ENCODE measurements at places on chromosomes 11 and 22.

GRCh38 chr11:26958702-26959049, 35.2 kb upstream of the FIBIN start:
- DNase-seq: no peak

DNA sequence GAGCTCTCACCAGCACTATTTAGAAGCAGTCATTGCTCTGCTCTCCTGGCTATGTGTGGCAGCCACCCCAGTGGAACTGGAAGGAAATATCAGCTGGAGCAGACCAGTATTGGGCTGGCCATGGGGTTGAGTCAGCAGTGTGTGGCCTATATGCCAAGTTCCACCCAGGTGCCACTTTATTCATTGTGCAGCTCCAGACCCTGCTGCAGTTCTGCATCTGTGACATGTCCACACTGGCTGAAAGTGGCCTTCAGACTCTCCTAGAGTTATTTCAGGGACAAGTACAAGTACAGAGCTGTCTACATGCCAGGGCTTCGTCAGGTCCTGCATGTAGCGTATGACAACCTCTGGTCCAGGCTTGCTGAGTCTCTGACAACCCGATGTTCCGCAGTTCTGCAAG, 55.2 kb downstream of the CABIN1 start:
- DNase-seq: no peak

GRCh38 chr11:17564687-17565042, 17.6 kb downstream of the OTOG start:
- no peak for DNase-seq

- no peak for DNase-seq
Observed at GRCh38 chr22:44275631-44275995, 37.1 kb downstream of the SHISAL1 start.

DNA sequence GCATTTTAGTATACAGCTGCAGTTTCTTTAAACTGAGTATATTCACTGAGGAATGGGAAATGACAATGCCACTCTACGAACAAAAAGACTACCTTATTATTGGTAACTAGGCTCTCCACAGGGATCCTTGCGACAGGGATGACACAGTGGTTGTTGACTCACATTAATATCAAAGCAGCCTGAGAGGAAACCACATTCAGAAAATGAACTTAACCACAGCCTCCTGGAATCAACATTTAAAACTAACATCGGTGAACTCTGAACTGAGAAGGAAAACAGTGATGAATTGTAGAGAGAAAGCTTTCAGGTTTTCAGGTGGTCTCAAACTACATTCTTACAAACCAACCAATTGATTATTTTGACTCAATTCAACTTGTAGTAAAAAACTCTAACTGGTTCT, 90.3 kb upstream of the MTMR2 start:
- no peak for DNase-seq

DNA sequence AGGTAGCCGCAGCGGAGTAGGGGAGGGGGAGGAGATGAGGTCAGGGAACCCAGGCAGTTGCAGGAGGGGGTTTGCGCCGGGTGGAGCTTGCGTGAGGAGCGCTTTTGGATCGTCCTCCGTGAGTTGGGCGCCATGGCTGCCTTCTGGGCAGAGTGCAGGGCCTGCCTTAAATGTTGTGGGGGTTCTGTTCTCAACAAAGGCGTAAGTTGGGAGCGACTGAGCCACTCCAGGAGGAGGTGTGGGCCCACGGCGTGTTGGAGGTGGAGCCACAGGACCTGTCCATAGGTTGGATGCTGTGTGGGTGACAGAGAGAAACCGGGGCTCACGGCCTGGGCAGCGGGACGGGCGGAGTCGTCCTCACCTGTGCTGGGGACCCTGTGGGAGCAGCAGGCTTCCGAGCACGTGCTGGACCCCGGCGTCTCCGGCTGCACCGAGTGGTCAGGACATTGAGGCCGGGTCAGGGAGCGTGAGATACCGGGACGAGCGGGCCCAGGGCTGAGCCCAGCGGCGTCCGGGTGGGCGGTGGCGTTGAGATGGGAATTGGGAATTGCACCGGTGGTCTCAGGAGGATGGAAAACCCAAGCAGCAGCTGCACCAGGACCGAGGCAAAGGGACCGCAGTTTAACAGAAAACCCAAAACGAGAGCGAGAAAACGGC, 977 bp upstream of the PGGHG start:
- DNase-seq: no peak

DNA sequence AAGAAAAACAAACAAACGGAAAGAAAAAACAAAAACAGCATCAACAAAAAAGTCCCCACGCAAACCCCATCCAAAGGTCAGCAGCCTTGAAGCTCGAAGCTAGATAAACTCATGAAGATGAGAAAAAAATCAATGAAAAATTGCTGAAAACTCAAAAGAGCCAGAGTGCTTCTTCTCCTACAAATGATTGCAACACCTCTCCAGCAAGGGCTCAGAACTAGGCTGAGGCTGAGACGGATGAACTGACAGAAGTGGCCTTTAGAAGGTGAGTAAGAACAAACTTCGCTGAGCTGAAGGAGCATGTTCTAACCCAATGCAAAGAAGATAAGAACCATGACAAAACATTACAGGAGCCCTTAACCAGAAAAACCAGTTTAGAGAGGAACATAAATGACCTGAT, 18.4 kb upstream of the FTH1 start:
- no peak for DNase-seq

DNA sequence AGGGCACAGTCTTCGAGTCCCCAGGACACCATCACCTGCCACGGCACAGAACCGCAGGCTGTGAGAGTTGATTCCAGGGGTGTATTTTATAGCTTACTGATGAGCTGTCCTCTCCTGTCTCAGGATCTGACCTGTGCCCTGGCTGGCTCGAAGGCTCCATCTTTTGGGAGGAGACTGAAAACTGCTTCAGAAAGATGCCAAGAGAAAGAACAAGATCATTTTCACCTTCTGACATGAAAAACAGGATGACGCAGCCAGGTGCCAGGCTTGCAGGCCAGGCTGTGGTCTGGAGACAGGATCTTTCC, 2.2 kb downstream of the MRGPRD start:
- no peak for DNase-seq

DNA sequence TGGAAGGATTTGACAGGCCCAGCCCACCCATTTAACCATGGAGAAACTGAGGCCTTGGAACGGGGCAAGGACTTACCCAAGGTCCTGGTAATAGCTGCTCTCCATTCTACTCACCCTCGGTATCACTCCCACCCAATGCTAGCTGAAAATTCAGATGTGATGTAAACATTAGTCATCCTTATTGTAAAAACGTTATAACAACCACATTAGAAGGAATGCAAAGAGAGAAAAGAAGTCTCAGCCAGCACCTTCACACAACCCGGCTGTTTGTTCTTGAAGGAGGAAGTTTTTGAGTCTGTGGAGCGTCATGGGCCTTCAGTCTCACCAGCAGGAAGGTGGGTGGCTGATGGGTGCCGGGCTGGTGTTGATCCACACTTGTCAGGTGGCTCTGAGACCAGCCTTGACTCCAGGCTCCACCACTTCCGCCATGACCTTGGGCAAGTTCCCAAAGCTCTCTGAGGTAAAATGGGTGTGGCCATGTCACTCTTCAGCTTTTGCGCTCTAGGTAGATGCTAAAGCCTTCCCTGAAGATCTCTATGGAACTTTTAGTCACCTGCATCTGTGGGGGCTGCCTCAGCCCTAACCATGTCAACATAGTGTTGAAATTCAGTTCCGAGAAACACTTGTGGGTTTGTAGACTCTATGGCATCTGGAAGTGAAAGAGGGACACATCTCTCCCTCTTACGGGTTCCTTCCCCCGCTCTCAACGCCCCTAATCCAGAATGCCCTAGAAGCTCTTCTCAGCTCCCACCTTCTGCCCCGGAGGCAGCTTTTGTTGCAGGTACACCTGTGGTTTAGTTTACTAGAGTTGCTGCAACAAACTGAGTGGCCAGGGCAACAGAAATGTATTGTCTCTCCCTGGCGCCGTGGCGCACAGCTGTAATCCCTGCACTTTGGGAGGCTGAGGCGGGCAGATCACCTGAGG, 14.8 kb downstream of the CD6 start:
- DNase-seq: peak; percentile 69

GRCh38 chr11:20050551-20051333, 109.5 kb downstream of the DBX1 start:
- no peak for DNase-seq

GRCh38 chr11:75721852-75722668, 4.4 kb downstream of the MOGAT2 start:
- DNase-seq: no peak

- DNase-seq: no peak
Observed at GRCh38 chr11:126772267-126772666, 228.3 kb downstream of the KIRREL3 start.

- no peak for DNase-seq
Observed at GRCh38 chr22:45166932-45167331, 3.2 kb downstream of the NUP50 start.

- DNase-seq: no peak
Observed at GRCh38 chr11:8832571-8833260, 78.3 kb upstream of the AKIP1 start.

DNA sequence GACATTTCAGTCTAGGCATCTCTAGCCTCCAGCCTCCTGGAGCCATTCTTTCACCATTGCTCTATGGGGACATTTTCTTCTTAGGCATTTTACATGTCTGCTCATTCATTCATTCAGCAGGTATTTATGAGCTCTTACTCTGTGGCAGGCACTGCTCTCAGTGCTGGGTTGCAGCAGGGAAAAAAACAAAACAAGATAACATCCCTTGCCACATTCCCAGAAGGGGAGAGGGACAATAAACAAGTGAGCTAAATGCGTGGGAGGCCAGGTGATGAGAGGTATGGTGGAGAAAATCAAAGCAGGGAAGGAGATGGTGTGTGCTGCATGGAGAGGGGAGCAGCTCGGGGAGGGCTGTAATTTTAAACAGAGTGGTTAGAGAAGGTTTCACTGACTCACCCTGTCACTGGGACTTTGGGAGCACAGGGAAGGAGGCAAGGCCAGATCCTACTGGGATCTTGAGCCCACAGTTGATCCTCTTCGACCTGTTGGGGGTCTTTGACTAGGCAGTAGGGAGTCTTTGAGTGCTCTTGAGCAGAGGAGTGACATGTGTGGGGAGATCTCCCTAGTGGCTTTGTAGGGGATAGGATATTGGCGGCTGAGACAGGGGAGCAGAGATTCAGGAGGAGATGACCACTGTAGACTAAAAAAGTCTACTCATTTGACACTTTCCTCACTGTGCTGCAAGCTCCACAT, 17.0 kb downstream of the MICAL2 start:
- no peak for DNase-seq

DNA sequence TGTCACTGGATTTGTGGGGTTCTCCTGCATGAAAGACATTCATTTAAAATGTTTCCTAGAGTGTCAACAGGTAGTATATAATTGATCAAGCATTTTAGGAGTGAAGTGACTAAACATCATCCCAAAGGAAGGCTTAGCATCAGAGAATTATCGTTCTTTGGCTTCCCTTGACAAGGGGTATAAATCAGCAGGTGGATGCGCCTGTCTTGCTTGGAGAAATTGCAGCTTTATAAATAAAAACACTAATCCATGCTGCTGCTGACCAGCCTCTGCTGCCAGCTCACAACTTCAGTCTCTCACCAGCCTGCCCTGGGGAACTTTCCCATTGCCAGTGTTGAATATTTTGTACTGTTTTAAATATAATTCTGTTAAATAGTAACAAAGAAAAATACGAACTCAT, 1184.7 kb upstream of the TENM4 start:
- no peak for DNase-seq

DNA sequence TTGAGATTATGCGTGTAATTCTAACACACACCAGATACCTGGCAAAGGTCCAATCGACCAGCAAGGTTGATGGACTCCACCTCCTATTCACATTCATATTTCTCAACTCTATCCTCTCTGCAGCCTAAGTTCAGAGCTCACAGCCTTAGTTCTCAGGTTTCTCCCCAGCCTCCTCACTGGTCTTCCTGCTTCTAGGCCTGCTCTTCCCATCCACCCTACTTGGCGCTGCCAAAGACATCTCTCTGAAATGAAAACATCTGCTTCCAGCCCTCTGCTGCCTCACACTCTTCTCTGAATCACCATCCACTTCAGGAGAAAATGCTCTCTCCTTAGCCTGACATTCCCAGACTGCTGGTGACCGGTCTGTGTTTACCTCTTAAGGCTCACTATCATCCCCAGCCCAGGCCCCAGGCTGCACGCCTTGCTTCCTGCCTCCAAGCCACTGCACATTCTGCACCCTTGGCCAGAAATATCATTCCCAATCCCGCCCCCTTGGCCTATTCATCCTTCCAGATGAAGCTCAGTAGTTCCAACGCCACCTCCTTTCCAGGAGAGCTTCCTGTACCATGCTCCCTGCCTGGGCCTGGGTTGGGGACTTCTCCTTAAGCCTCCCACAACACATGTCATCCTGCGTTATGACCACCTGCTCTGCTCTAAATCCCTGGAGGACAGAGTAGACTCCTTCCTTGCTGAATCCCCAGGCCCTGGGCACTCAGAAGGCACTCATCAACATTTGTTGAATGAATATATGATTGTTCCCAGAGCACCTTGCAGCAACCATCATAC, 3.5 kb downstream of the ARRB1 start:
- no peak for DNase-seq

DNA sequence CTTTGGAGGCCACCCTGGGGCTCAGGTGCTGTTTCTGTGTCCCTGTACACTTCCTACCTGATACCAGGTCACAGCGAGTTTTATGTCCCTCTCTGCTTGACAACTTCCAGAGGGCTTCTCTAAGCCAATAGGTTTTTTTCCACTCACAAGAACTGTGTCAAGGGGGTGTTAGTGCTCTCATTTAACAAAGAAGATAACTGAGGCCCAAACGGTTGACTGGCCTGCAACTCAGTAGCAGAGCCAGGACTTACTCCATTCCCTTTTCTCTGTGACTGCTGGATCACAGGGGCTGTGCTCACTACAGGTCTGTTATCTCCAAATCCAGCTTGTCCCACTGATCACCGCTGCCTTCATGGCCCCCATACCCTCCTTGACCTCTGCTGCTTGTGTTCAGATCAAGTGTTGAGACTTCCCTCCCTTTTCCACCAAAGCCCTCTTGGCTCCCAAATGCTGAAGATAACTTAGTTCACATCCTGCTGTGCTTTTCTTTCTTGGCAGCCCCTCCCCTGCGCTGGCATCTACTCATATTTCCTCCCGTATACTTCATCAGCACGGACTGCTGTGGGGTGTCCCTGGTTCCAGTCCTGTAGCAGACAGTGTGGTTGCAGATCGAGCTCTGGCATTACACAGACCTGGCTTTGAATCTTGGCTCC, 41.3 kb downstream of the POU2F3 start:
- no peak for DNase-seq

DNA sequence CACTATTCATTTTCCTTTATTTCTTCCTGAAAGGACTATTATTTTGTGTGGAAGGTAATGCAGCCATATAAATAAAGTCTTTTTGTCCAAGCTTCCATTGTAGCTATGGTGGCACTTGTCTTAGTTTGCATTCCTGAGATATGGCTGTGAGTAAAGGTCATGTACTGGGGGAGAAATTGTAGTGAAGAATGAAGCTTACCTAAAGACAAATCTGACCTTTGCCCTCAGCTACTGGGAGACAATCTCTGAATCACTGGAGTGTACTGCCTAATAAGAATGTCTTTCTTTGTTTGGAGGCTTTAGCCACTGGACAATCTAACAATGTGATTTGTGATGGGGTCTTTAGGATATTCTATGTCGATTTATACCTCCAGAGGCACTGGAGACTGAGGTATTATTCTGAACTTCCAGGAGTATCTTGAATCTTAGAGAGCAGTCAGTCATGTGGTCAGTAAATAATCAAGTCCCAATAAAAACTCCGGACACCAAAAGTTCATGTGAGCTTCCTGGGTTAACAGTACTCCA, 39.7 kb upstream of the OR5AK2 start:
- DNase-seq: no peak

GRCh38 chr11:14136561-14136960, 174.0 kb downstream of the SPON1 start:
- DNase-seq: no peak
